ENCODE measurements at places on chromosomes 6 and 20.
A peak's percentile ranks its signal among the peaks of the same experiment; 100 is the strongest.

DNA sequence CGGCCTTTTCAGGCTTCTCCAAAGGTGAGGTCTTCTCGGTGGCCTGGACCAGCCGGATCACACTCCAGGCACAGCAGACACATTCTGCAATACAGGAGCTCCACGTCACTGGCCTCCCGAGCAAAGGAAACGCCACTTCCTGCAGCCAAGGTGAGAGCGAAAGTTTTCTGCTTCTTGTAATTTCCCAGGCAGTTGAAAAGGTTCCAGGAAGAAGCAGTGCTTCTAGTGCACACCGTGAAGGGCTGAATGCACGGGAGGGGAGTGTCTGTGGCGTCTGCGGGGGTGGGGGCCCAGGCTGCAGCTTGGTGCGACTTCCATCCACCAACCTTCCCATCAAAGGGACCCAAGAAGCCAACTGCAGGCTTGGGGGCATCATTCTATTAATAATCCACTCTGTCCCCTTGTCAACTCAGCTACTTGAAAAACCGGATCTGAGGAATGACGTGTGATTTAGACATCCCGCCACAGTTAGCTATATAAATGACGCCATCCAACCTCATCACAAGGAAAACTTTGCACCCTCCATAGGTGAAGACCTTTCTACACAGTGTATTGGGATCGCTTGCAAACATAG lies 61.1 kb downstream of the NFATC2 start:
- no peak for DNase-seq

DNA sequence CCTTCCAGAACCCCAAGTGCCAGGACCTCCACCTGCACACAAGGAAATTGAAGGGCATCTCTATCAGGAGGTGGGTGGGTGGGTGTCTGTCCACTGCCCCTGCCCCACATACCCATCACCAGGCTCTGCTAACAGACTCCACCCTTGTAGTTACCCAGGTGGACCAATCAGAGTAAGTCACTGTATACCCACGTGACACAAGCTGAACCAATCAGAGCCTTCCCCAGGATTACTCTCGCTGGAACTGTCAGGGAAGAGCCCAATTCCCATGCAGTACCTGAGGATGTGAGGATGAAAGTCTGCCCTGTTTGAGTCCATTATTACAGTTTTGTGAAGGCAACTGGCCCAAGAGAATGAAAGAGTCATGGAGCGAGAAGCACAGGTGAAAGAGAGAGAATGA lies 4.2 kb downstream of the OCSTAMP start:
- DNase-seq, result peak; percentile 46

- no peak for DNase-seq
These were observed 123.7 kb upstream of the BTN3A2 start for GRCh38 chr6:26241033-26241895.

GRCh38 chr20:2213401-2213800 lies 82.4 kb upstream of the TGM3 start:
- no peak for DNase-seq

DNA sequence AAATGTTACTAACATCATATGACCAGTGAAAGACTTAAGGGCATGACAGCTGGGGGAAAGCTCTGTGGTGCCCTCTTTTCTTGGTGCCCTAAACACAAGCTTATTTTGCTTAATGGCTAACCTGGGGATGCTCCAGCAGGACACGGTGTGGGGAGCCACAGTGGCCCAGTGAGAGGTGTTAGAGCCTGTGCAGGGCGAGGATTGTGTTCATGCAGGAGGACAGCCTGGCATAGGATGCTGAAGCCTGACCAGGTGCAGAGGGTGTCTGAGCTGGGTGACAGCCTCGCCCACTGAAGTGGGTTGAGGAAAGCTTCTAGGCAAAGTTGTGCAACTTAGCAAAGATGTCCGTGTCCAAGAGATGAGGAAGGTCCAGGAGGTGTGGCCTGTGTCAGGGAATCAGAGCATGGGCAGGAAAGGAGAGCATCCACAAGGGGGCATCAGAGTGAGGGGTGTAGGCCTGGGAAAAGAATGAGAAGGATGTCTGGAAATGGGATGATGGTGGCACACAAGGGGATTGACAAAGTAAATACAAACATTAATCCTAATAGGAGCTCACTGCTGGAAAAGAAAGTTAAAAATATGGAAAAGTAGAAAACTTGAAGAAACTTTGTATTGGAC lies 33.9 kb downstream of the SLC17A4 start:
- peak; percentile 76 for DNase-seq

Data from Karpas-422 (cell line).